ENCODE measurements at places on chromosomes 1 and 21. TPM values are rescaled to one million over a fixed set of nuclear protein-coding genes. Genes with fewer than 3 reads are reported as not detected.

ZNF695 gene
- 0.51 TPM for total RNA-seq

OR6K3 gene
- not detected for total RNA-seq

TP73 gene
- total RNA-seq, result 2.0 TPM

LHX8 gene
- not detected for total RNA-seq

TRMT1L gene
- 33.2 TPM for total RNA-seq

HEYL gene
- total RNA-seq, result 0.12 TPM

KIAA1614 gene
- 0.22 TPM for total RNA-seq

DUSP12 gene
- total RNA-seq, result 41.9 TPM

TSPAN1 gene
- total RNA-seq, result not detected

PRAMEF4 gene
- total RNA-seq, result not detected

FTCD gene
- total RNA-seq, result 1.4 TPM

FAM177B gene
- 19.9 TPM for total RNA-seq

LRRN2 gene
- total RNA-seq, result not detected
